ENCODE measurements at places on chromosomes 1 and 21. TPM values are rescaled to one million over a fixed set of nuclear protein-coding genes. Genes with fewer than 3 reads are reported as not detected.

PLA2G2C gene
- polyA plus RNA-seq, result 0.06 TPM

PIGK gene
- polyA plus RNA-seq, result 25.3 TPM

CLEC20A gene
- polyA plus RNA-seq, result 0.09 TPM

NECTIN4 gene
- polyA plus RNA-seq, result 0.42 TPM

RPL11 gene
- 3,237 TPM for polyA plus RNA-seq

TSPAN2 gene
- 14.0 TPM for polyA plus RNA-seq

F3 gene
- polyA plus RNA-seq, result 66.7 TPM

PPM1J gene
- polyA plus RNA-seq, result 0.52 TPM

AGO1 gene
- 15.0 TPM for polyA plus RNA-seq

DUSP23 gene
- polyA plus RNA-seq, result 40.0 TPM

REN gene
- 4.2 TPM for polyA plus RNA-seq

DNA sequence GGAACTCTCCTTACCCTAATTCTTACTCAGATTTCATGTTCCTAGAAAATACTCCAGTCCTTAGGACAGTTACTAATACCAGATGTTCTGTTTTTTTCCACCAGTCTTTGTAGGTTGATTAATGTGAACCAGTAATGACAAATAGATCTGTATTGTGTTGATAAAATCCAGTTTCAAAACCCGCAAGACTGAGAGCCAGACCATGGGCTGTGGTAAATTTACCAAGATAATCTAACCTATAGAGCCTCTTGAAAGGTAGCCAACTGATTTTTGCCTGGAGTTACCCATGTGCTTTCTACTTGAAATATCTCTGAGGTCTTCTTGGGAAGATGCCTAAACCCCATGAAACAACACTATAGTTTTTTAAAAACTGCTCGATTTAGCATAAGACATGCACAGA, 46.5 kb upstream of the CDC7 start:
- no peaks in the 10 kb centered on the region for H3K36me3 ChIP-seq
- no peak overlapping the region for H3K27ac ChIP-seq
- no peaks in the 10 kb centered on the region for H3K27me3 ChIP-seq
- no peak for DNase-seq
- H3K4me1 ChIP-seq, result peaks cover 5% of the 10 kb centered on the region

DNA sequence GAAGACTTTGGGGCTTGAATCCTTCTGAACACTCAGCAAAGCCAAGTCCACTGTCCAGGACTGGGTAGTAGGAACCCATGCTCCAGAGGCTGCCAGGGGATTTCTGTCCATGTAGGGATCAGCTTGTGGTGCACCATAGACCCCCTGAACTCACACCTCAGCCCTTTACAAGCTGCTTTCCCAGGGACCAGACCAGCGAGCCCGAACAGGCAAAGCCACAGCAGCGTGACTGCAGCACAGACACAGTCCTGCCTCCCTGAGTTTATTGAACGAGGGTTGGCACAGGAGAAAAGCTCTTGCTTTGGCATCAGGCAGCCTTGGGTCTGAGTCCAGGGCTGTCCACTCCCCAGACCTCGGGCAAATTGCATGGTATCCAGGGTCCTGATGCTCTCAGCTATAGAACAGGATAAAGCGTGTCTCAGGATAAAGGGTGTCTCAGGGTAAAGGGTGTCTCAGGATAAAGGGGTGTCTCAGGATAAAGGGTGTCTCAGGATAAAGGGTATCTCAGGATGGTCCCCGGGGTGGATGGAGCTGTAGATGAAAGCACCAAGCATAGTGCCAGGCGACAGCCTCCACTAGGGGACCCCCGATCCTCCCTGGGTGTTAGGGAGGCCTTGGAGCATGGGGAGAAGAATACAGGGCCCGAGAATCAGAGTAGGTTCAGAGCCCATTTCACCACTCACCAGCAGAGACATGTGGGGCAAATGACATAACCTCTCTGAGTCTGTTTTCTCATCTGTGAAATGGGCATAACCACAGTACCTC, 648.8 kb downstream of the NPHP4 start:
- no peak overlapping the region for H3K27ac ChIP-seq
- H3K36me3 ChIP-seq, result no peaks in the 10 kb centered on the region
- H3K27me3 ChIP-seq, result no peaks in the 10 kb centered on the region
- no peak overlapping the region for H3K4me3 ChIP-seq

- H3K27ac ChIP-seq, result peak overlapping the region; percentile 41
- peak; percentile 14 for DNase-seq
- H3K36me3 ChIP-seq, result peaks cover 12% of the 10 kb centered on the region
- no peak overlapping the region for H3K4me3 ChIP-seq
These were observed 192.3 kb downstream of the SLC45A1 start for GRCh38 chr1:8510041-8510823.

GRCh38 chr1:169368406-169368769, 393 bp downstream of the BLZF1 start:
- no peaks in the 10 kb centered on the region for H3K27me3 ChIP-seq
- peak overlapping the region; percentile 86 for H3K27ac ChIP-seq
- H3K4me1 ChIP-seq, result peaks cover 2% of the 10 kb centered on the region
- H3K36me3 ChIP-seq, result peaks cover 20% of the 10 kb centered on the region
- H3K4me3 ChIP-seq, result peak overlapping the region; percentile 68
- DNase-seq, result no peak

GRCh38 chr1:93531193-93531592, 83.3 kb downstream of the FNBP1L start:
- H3K4me1 ChIP-seq, result peaks cover 7% of the 10 kb centered on the region
- no peaks in the 10 kb centered on the region for H3K27me3 ChIP-seq
- H3K4me3 ChIP-seq, result no peak overlapping the region
- peak; percentile 26 for DNase-seq
- peak overlapping the region; percentile 21 for H3K27ac ChIP-seq

- H3K27ac ChIP-seq, result no peak overlapping the region
- DNase-seq, result no peak
- H3K27me3 ChIP-seq, result no peaks in the 10 kb centered on the region
These were observed 3.6 kb downstream of the RGS1 start for GRCh38 chr1:192579010-192579738.

DNA sequence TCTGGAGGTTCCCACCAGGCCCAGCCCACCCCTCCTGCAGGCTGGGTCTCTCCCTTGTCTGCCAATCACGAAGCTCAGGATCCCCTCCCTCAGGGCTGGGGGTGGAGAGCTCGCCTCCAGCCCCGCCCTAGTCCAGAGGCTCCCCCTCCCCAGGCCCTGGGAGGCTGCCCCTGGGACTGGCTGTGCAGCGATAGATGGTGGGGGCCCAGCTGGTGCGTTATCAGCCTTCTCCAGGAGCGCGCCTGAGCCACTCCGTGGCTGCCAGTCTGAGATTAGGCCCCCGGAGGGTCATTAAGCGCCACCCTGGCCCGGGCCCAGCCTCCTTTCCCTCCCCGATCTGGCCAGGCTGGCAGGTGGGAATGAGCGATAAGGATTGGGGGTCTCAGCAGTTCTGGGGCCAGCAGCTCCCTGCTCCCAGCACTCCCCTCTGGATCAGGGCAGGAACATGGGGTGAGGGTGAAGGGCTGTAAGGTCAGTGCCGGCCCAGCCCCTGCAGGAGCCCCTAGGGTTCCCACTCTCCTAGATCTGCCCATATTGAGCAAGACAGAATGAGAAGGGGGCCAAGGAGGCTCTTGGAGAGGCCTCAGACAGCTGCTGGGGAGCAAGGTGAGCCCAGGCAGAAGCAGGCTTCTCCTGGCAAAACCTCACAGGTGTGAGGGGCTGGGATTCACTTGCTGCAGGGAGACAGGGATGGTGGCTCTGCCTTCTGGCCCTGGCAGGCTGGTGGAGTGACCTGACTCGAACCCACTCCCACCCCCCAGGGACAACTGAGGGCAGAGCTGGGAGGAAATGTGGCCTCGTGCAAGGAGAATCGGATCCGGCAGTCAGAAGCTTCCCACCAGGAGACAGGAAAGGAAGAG, 8.5 kb downstream of the PDZK1IP1 start:
- peak overlapping the region; percentile 76 for H3K27ac ChIP-seq
- H3K36me3 ChIP-seq, result no peaks in the 10 kb centered on the region
- no peak overlapping the region for H3K4me3 ChIP-seq
- H3K27me3 ChIP-seq, result no peaks in the 10 kb centered on the region

- H3K4me3 ChIP-seq, result no peak overlapping the region
- H3K27me3 ChIP-seq, result peaks cover 49% of the 10 kb centered on the region
- H3K27ac ChIP-seq, result no peak overlapping the region
- peak; percentile 53 for DNase-seq
These were observed 5.8 kb downstream of the PERM1 start for GRCh38 chr1:975896-976683.

DNA sequence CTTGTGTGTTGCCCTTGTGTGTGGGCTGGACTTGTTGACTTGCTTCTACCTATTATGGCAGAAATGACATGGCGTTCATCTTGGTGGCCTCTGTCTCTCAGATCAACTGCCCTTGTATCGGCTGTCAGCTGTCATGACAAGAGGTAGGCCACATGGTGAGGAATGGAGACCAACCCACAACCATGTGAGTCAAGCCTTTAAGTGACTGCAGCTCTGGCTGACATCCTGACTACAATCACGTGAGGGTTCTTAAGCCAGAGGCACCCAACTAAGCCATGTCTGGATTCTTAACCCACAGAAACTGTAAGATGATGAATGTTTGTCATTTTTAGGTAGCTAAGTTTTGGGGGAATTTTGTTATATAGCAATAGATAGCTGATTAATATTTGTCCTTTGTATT, 82.1 kb downstream of the KCND3 start:
- H3K27me3 ChIP-seq, result peaks cover 13% of the 10 kb centered on the region
- no peak overlapping the region for H3K27ac ChIP-seq
- no peaks in the 10 kb centered on the region for H3K36me3 ChIP-seq
- no peaks in the 10 kb centered on the region for H3K4me1 ChIP-seq
- DNase-seq, result no peak

- no peak for DNase-seq
- H3K4me1 ChIP-seq, result no peaks in the 10 kb centered on the region
- no peak overlapping the region for H3K4me3 ChIP-seq
- H3K27me3 ChIP-seq, result no peaks in the 10 kb centered on the region
- H3K27ac ChIP-seq, result no peak overlapping the region
These were observed 41.5 kb downstream of the MORN1 start for GRCh38 chr1:2349806-2350205.

DNA sequence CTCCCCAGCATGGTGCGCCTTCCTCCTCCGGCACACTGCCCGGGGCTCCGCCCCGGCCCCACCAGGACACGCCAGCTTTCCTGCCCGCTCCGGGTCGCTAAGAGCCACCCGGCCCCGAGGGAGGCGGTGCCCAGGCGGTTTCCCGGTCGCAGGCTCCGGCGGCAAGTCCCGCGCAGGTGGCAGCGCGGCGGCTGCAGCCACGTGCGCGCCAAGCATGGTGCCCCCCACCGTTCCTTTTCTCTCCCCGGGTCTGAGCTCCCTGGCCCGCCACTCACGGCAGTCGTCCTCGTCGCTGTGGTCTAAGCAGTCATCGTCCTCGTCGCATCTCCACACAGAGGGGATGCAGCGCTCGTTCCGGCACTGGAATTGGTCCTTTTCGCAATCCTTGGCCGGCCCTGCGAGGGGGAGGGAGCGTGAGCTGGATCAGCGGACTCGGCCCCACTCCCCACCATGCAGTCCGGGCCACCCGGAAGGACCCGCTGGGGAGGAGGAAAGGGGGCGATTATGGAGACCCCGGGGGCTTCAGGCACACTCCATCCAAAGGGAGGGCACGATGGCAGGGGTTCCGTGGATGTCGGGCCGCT, 1.2 kb downstream of the LRP8 start:
- H3K27me3 ChIP-seq, result peaks cover 29% of the 10 kb centered on the region
- H3K4me1 ChIP-seq, result peaks cover 10% of the 10 kb centered on the region
- H3K4me3 ChIP-seq, result peak overlapping the region; percentile 58
- no peak overlapping the region for H3K27ac ChIP-seq

- no peak overlapping the region for H3K4me3 ChIP-seq
- no peaks in the 10 kb centered on the region for H3K36me3 ChIP-seq
- no peaks in the 10 kb centered on the region for H3K27me3 ChIP-seq
- no peaks in the 10 kb centered on the region for H3K4me1 ChIP-seq
These were observed 1290.5 kb upstream of the B3GALT2 start for GRCh38 chr1:194476872-194477271.

GRCh38 chr1:217881131-217881543, 250.0 kb downstream of the SPATA17 start:
- no peaks in the 10 kb centered on the region for H3K27me3 ChIP-seq
- no peaks in the 10 kb centered on the region for H3K4me1 ChIP-seq
- H3K27ac ChIP-seq, result no peak overlapping the region
- H3K4me3 ChIP-seq, result no peak overlapping the region
- H3K36me3 ChIP-seq, result no peaks in the 10 kb centered on the region

DNA sequence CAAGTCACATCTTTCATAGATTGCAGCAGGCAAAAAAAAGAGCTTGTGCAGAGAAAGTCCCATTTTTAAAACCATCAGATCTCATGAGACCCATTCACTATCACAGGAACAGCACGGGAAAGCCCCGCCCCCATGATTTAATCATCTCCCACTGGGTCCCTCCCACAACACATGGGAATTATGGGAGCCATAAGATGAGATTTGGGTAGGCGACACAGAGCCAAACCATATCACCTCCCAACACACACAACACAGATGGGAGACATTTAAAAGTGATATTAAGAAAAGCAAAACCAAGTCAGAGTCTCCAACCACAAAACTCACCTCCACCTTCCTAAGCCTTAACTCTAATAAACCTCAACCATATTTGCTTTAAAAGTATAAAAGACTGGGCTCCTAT, 61.5 kb upstream of the TIAM1 start:
- no peak for DNase-seq
- no peaks in the 10 kb centered on the region for H3K27me3 ChIP-seq
- no peak overlapping the region for H3K4me3 ChIP-seq
- H3K4me1 ChIP-seq, result no peaks in the 10 kb centered on the region
- no peak overlapping the region for H3K27ac ChIP-seq

DNA sequence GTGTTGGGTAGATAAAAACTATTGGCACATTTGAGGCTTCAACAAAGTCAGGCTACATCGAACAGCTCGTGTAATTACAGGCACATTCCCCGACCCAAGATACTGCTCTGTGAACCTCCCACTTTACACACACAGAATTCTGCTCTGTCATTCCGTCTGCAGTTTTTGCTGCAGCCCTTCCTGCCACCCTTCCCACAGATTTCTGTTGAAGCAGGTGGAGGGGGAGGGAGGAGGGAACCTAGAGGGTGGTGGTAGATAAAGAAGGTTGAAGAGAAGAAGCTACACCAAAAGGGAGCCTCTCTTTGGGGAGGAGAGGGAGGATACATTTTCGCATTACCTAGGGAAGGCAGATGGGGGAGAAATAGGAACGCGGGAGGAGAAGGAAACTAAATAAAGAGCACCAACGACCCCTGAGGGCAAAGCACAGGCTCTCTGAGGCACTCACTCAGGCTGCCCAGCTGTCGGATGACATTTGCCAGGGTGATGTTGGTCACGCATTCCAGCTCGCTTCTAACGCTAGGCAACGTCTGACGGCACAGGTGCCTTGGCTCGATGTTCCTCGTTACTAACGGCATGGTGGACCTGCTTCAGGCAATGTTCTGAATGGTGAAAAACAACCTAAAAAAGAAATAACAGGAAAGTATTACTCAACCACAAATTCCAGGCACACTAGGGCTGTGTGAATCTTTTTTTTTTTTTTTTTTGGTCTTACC, 36.0 kb downstream of the GPR3 start:
- H3K4me1 ChIP-seq, result peaks cover 8% of the 10 kb centered on the region
- DNase-seq, result no peak
- H3K27ac ChIP-seq, result no peak overlapping the region
- peaks cover 34% of the 10 kb centered on the region for H3K36me3 ChIP-seq
- H3K27me3 ChIP-seq, result no peaks in the 10 kb centered on the region

- H3K4me3 ChIP-seq, result no peak overlapping the region
- no peaks in the 10 kb centered on the region for H3K36me3 ChIP-seq
These were observed 161.3 kb downstream of the ZNF281 start for GRCh38 chr1:200248541-200248940.

GRCh38 chr1:151189637-151190445, at the start of gene VPS72:
VPS72 (minus strand) TSS chr1:151190197; CDS start chr1:151190121, 76 bp downstream.
- peaks cover 4% of the 10 kb centered on the region for H3K4me1 ChIP-seq
- H3K27me3 ChIP-seq, result no peaks in the 10 kb centered on the region
- peak within 1 kb of the TSS; percentile 84 for H3K4me3 ChIP-seq
- DNase-seq, result peak; percentile 84
- peak within 1 kb of the TSS; percentile 83 for H3K27ac ChIP-seq

- no peaks in the 10 kb centered on the region for H3K36me3 ChIP-seq
- no peak overlapping the region for H3K4me3 ChIP-seq
- H3K27me3 ChIP-seq, result no peaks in the 10 kb centered on the region
- peaks cover 63% of the 10 kb centered on the region for H3K4me1 ChIP-seq
- no peak for DNase-seq
These were observed 16.2 kb downstream of the LAPTM5 start for GRCh38 chr1:30741239-30741894.

Data from large intestine (tissue), 12 donors.